Fibroblast of villous mesenchyme (primary cell): ENCODE measurements at places on chromosomes 1 and 21.

DNA sequence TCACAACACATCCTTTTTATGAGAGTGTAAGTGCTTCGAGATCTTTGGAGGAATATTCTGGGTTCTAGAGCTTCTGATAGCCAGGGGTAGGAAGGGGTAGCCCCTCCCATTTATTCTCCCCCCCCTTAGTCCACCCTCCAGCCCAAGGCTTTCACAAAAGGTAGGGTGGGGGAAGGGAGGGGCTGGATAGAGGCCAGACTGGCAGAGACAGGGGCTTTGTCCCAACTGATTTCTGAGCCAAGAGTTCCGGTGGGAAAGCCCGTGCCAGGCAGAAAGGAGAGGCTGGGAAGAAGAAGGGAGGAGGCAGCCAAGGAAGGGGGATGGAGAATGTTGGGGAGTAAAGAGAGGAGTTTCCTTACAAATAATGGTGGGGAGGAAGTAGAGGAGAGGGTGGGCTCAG lies 3.1 kb downstream of the BCAN start:
- no peak for DNase-seq

DNA sequence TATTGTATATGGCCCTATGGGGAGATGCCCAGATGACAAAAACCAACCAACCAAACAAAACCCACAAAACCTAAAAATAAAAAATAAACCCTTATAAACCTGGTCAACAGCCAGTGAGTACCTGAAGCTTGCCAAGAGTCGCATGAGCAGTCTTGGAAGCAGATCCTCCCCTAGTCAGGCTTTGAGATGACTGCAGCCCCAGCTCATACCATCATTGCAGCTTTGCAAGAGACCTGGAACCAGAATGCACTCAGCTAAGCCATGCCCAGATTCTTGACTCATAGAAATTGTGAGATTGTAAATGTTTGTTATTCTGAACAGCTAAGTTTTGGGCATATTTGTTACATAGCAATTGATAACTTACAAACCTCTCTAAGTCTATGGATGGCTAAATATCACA lies 326.8 kb downstream of the HLX start:
- no peak for DNase-seq

- DNase-seq, result no peak
Measured at GRCh38 chr1:52360595-52360968, 5.4 kb downstream of the CC2D1B start.

DNA sequence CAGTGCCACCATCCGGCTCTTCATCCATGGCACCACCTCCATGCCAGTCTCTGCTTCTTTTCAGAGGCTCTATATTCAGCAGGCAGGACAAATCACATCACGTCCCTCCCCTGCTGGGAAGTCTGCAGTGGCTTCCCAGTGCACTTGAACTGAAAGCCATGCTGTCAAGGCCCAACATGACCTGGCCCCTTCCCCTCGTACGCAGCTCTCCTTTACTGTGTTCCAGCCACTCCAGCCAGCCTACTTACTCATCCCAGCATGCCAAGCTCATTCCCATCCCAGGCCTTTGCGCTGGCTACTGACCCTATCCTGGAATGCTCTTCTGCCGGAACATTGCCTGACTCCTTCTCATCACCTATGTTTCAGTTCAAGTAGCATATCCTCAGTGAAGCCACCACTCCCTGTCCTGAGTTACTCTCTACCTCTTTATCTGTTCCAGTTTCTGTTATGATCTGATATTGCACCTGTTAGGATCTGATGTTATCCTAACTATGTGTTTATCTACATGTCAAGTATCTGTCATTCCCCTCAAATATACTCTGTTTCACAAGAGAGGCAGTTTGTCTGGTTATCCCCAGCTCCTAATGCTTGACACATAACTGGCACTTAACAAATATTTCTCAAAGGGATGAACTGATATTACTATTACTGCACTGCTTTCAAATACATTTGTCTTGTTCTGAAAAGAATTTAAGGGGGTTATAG lies 101.2 kb upstream of the F3 start:
- no peak for DNase-seq

- DNase-seq, result peak; percentile 83
Measured at GRCh38 chr1:63124666-63125191, 197.6 kb upstream of the FOXD3 start.

DNA sequence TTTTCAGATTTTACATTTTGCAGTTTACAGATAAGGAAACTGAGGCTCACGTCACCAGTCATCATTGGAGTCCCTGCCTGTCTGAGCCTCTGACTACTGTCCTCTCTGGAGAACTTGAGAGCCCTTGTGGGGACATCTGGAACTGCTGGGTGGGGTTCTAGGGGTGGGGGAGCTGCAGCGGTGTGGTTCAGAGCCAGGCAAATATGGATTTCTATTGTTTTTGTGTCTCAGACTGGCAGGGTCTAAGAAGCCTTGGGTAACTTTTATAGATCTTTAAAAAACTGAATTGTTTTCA lies 46.9 kb downstream of the IER5 start:
- peak; percentile 45 for DNase-seq

DNA sequence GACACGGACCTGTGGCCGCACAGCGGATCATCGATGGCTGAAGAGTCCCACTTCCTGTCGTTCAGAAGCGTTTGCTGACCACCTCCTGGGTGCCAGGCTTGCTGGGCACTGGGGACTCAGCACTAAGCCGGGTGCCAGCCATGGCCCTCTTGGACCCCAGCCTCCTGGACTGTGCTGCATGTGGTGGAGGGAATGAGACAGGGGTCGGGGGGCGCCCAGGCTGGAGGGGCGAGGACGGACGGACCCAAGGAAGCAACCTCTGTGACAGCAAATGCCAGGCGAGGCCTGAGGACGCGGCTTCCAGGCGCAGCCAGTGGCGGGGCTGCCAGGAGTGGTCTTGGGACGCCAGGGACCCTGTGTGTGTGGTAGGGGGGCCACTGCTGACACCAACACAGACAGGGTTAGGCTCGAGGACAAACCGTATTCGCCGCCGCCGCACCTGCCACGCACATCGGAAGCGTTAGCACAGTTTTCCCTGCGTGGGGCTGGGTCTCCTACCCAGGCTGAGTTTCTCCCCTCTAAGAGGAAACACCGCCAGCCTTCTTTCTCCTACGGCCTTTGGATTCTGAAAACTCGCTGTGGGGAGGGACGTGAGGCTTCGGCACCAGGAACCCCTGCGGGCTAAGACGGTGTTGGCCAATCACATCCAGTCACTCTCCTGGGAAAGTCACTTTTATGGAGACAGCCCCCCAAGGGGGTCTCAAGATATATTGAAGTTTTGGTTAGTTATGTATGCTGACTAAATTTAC lies 3.1 kb upstream of the MXRA8 start:
- no peak for DNase-seq

DNA sequence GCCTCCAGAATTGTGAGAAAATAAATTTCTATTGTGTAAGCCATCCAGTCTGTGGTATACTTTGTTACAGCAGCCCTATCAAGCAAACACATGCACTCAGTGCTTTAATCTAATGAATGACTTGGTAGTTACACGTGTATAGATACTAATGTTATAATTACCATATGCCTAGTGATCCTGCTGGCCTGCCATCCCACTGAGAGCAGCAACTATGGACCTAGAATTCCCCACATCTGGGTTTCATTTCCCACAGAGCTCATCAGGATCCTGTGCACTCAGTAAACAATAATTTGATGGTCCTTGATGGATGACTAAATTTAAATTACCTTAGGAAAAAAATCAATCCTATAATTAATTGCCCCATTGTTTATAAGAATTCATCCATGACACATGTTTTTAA lies 86.5 kb upstream of the RGS1 start:
- DNase-seq, result peak; percentile 21

DNA sequence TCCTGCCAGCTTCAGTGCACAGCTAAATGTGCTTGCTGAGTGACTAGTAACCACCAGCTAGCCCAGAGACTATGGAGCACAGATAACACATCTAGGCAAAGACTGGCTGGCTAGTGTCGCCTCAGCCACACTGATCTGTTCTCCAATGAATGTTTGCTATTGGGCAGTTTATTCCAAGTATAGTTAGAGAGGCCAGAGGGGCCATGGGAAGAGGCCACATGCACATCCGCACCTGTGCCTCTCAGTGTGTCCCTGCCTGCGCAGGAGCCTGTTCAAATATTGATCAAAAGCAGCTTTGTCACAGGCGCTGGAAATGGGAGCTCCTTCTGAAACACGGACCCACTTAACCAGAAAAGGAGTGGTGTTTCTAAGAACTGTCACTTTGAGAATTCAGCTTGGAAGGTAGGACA lies 51.3 kb upstream of the ATP1A1 start:
- no peak for DNase-seq

GRCh38 chr1:91712981-91713841 lies 172.7 kb downstream of the TGFBR3 start:
- DNase-seq, result peak; percentile 94

- no peak for DNase-seq
Measured at GRCh38 chr21:31193761-31194160, 150.3 kb downstream of the TIAM1 start.

DNA sequence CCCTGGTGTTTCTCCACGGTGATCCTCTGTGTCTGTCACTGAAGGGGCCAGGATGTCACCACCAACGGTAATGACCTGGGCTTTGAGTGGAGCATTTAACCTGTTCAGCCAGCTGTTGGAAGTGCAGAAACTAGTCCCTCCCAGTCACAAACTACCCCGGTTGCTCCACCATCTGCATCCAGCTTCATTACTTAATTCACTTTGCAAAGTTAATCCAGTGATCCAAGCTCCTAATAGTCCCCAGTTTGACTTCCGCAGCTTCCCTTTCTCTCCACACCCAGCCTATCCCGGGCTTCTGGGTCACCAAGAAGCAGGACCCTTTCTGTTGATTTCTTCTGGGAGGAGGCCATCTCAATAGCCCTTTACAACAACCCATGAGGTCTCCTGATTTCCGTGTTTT lies 63.5 kb downstream of the MDM4 start:
- DNase-seq, result no peak

DNA sequence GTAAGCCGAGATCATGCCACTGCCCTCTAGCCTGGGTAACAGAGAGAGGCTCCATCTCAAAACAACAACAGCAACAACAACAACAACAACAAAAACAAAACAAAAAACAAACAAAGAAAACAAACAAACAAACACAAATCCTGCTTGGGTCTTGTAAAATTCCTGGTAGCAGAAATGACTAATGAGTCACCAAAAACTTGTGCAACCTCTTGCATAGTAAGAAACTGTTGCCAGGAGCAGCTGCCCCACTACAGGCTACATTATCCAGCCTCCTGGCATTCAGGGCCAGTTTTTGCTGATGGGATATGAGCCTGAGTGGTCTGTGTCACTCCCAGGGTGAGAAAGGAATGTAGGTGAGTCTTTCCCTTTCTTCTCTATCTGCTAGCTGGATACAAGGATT lies 245.4 kb downstream of the TNR start:
- peak; percentile 70 for DNase-seq

GRCh38 chr1:95118710-95119109 lies 1.6 kb downstream of the TLCD4 start:
- DNase-seq, result no peak

DNA sequence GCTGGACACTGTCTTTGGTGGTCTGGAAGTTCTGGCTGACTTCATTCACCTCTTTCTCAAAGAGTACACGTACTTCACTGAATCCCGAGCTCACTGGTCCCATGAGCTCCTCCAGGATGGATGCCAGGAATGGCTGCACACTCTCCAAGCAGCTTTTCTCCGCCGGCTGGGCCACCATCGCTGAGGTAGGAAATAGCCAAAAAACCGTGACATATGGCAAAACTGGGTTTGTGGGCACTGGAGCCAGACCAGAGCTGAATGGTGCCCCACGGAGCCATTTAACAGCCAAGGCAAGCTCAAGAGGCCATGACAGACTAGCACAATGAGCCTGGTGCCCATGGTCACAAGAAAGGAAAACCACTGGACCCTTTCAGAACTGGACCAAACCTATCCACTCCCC lies 64.0 kb upstream of the EDEM3 start:
- DNase-seq, result no peak

GRCh38 chr1:205441716-205442050 lies 14.2 kb downstream of the BLACAT1 start:
- DNase-seq, result no peak

GRCh38 chr1:182614796-182615454 lies 10.7 kb upstream of the RGS16 start:
- peak; percentile 86 for DNase-seq

GRCh38 chr1:175936736-175937135 lies 193.3 kb upstream of the TNR start:
- DNase-seq, result no peak

DNA sequence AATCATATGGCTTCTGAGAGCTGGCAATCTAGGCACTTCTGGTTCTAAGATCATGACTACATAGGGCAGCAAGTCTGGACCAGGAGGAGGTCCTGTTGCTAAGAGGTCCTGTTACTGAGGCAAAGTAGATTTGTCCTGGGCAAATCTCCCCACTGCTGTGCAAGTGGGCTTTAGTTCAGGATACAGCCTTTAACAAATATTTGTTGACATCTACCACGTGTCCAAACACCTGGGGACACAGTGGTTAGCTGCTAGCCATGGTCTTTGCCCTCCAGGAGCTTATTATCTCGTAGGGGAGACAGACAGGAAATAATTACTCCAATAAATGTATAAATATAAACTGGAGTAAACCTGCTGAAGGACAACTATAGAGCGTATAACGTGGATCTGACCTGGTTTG lies 3.2 kb downstream of the CGN start:
- no peak for DNase-seq

- DNase-seq, result no peak
Measured at GRCh38 chr21:44265734-44266270, 4.1 kb upstream of the DNMT3L start.

GRCh38 chr1:231200388-231201031 lies 38.7 kb downstream of the TRIM67 start:
- DNase-seq, result peak; percentile 24

- DNase-seq, result peak; percentile 64
Measured at GRCh38 chr1:16921391-16922185, at the start of gene CROCC. CROCC (plus strand) TSS chr1:16921931; CDS start chr1:16922019, 88 bp downstream.
